AG08395 (cell line): ENCODE measurements at places on chromosomes 16 and 17.
A peak's percentile ranks its signal among the peaks of the same experiment; 100 is the strongest.

GRCh38 chr17:41211845-41212466, 14.5 kb upstream of the KRTAP9-2 start:
- peak; percentile 29 for DNase-seq

DNA sequence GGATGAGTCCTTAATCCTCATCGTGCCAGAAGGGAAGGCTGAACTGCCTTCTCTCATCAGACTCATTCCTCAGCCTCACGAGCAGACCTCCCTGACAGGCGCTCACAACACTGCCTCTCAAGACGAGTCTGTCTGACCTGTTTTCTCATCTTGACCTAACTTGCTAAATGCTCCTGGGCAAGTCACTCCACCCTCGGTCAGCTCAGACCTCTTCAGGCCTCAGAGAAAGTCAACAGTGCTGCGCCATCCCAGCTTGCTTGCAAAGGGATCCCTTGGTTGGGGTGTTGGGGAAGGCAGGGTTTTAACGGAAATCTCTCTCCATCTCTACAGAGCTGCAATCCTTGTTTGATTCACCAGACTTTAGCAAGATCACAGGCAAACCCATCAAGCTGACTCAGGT, 15.0 kb downstream of the SERPINF1 start:
- no peak for DNase-seq

- no peak for DNase-seq
These were observed 20.8 kb downstream of the IFT140 start for GRCh38 chr16:1590930-1591705.

DNA sequence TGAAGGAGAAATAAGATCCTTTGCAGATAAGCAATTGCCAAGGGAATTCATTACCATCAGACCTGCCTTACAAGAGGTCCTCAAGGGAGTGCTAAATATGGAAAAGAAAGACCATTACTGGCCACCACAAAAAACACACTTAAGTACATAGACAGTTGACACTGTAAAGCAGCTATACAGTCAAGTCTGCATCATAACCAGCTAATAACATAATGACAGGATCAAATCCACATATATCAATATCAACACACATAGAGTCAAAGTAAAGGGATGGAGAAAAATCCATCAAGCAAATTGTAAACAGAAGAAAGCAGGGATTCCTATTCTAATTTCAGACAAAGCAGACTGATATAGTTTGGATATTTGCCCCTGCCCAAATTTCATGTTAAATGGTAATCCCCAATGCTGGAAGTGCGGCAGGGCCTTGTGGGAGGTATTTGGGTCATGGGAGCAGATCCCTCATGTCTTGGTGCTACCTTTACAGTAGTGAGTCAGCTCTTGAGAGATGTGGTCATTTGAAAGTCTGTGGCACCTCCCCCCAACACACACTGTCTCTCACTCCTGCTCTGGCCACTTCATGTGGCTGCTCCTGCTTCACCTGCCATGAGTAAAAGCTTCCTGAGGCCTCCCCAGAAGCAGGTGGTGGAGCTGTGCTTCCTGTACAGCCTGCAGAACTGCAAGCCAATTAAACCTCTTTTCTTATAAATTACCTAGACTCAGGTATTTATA, 32.8 kb downstream of the TANC2 start:
- no peak for DNase-seq

DNA sequence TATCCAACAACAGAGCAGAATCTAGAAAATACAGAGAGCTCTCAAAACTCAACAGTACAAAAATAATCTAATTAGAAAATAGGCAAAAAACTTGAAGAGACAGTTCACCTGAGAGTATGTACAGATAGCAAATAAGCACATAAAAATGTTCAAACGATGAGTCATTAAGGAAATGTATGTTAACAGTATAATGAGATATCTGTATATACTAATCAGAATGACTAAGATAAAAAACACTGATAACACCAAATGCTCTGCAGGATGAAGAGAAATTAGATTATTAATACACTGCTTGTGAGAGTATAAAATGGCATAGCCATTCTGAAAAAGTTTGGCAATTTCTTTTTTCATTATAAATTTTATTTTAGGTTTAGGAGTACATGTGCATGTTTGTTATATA, 1307.6 kb upstream of the GOT2 start:
- DNase-seq, result no peak

DNA sequence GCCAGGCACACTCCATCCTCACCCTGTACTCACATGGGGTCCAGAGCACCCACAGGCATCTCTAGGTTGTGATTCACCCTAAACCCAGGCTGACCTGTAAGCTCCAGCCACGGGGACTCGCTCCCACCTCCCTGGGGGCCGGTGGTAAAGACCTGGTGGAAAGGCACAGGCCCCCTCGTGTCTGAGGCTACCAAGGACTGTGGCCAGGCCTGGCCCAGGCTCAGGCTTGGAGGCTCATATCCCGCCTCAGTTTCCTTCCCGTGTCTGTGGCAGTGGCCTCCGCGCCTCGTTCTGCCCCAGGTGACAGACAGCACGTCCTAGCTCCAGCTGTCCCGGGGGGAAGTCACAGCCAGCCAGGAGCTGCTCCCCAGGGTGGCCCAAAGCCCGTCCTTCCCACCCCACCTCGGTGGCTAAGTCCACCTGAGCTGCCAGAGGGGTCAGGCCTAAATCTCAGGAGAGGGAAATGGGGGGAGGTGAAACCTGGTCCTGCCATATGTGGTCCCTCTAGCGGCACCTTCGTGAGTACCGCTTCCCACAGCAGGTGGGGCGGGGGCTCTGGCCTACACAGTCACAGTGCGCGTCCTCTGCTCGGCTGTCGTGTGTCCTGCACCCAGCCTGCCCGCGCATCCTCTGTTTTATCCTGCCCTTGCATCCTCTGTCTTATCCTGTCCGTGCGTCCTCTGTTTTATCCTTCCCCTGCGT, 12.6 kb downstream of the CDH15 start:
- DNase-seq, result no peak

DNA sequence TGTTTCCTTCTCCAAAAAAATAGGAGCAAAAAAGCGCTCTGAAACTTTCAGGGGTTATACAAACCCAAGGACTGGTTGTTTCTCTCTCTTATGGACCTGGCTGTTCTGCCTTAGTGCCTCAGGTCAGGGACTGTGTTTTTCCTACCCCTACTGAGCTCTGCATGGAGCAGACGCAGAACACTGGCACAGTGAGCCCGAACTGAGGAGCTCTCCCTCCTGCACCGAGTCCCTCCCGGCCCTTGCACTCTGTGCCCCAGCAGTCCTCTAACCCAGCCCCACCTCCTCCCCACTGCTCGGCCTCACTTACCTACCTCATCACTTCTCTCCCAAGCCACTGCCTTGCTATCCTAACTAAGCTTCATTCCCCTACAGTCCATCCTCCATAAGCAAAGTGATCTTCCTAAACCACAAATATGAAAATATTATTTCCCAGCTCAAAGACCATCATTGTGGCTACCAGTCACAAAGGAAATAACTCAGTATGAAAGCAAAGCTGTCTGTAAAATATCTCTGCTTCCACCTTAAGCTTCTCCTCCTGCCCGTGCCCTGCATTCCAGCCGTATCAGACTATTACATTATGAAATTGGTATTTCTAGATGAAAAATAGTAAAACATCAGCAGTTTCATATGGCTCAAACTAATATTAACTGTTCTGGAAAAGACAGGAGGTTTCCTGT, 13.6 kb downstream of the MEIOB start:
- DNase-seq, result no peak

GRCh38 chr16:12569061-12569460, 234.6 kb downstream of the CPPED1 start:
- DNase-seq, result no peak

DNA sequence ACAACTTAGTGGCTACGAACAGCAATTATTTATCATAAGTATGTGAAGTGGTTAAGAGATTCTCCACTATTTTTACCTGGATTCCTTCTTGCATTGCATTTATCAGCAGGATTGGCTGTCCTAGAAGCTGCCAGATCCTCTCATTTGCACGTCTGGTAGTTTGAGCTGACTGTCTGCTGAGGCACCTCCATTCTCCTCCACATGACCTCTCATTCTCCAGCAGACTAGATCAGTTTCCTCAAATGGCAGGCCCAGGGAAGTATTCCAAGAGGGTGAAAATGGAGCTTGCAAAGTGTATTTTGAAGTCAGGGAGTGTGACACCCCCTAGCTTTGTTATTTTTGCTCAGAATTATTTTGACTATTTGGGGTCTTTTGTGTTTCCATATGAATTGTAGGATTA, 870.1 kb downstream of the CDH11 start:
- no peak for DNase-seq

DNA sequence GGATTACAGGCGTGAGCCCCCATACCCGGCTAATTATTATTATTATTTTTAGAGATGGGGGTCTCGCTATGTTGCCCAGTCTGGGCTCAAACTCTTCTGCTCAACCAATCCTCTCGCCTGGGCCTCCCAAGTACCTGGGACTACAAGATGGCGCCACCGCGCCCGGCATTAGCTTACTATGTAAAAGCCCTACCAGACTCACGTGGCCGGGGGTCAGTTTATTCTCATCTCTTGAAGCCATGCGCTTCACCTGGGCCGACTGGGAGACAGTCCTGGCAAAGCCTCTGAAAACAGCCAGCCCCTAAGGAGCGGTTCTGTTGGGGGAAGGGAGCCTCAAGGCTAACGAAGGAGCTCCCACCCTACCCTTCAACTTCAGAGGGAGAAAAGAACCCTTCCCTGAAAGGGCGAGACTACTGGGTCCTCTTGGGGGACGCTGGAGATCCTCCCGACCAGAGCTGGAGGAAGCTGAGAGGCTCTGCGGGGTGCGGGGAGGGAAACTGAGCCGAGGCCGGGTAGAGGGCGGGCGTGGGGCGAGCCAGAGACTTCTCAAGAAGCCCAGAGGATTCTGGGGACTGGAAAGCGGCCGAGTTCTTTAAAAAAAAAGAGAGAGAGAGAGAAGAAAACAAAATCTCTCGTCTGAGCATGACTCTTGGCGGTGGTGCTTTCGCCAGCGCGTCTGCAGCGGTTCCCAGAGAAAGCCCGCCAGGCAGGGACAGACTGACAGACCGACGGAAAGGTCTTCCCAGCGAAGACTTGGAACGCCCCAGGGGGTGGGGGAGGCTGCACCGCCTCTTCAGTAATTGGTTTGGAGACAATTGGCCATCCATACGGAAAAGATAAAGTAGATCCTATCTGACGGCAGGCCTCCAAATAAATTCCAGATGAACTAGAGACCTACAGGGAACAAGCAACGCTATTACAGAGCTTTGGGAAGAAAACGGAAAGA, 5.6 kb upstream of the TUBG2 start:
- DNase-seq, result peak; percentile 80

DNA sequence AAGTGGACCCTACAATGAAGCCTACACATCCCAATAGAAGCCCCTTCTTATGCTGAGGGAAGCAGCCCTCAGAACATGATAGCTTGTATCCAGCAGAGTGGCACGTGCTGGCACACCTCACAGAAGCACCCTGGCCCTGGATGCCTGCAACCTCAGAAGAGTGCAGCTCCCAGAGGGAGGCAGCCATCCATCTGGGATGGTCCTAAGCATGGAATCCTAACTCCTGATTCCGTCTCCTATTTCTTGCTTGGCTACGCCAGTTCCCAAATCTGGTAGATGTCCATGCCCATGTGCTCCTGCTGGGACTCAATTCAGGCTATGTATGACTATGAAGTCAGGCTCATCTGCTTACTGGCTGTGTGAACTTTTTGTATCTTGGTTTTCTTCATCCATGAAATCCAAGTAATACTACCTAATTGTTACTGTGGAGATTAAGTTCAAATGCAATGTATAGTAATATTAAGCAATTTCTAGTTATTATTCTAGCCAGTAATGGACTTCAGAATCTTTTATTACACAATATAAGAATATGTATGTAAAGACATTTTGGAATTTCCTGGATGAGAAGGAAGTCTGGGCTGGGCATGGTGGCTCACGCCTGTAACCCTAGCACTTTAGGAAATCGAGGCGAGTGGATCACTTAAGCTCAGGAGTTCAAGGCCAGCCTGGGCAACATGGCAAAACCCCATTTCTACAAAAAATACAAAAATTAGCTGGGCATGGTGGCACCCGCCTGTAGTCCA, 32.4 kb downstream of the SIAH1 start:
- no peak for DNase-seq

GRCh38 chr16:67216612-67217490, 10.1 kb upstream of the TMEM208 start:
- DNase-seq, result no peak

DNA sequence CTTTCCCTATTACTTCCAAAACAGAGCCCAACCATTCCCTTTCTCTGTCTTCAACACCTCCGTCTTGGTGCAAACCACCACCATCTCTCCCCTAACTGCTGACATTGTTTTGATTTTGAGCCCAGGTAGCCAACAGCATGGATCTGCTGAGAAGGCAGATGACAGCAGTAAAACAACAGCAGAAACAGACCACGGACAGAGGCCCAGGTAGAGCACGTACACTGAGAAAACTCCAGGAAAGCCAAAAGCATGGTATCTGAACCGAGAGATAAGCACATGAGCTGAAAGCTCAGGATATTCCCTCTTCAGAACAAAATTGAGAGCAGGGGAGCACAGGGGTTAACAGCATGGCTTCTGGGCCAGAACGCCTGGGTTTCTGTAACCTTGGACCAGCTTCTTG, 18.9 kb upstream of the MAP3K14 start:
- DNase-seq, result no peak

- DNase-seq, result no peak
These were observed 3.2 kb downstream of the HS3ST6 start for GRCh38 chr16:1914988-1915387.

DNA sequence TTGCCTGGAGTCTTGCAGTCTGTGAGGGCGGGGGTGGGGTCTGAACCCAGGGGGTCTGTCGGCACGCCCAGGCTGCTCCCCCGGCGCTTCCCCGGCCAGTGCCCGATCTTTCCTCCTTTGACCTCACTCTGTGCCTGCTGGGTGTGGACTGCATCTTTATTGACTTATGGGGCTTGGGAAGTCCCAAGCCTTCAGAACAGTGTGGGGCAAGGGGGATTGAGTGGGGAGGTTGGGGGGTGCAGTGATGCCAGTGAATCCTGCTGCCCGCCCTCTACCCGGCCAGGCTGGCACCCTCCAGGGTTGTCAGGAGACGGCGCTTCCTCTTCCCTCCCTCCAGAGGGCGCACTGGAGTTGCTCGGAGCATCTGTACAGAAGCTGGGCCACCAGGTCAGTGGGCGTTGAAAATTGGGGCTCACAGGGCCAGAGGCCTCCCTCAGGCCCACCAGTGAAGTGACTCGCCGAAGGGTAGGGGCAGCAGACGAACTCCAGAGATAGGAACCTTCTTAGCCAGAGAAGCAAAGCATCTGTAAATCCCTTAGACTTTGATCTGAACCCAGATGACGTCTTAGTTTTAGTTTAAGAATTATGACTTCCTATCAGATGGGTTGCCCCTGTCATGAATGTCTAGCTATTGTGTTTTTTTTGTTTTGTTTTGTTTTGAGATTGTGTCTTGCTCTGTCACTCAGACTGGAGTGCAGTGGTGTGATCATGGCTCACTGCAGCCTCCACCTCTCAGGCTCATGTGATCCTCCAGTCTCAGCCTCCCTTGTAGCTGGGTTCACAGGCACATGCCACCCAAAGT, 184.8 kb upstream of the CIBAR2 start:
- DNase-seq, result peak; percentile 64

GRCh38 chr17:69820876-69821473, 254.1 kb upstream of the KCNJ16 start:
- no peak for DNase-seq

GRCh38 chr16:15587152-15587825, 55.7 kb downstream of the MARF1 start:
- DNase-seq, result no peak

GRCh38 chr17:57453841-57454425, 197.6 kb downstream of the MSI2 start:
- DNase-seq, result no peak
